Activated T-cell treated with anti-CD3 and anti-CD28 coated beads for 4 hours (primary cell): ENCODE measurements at places on chromosomes 6 and 20.

DNA sequence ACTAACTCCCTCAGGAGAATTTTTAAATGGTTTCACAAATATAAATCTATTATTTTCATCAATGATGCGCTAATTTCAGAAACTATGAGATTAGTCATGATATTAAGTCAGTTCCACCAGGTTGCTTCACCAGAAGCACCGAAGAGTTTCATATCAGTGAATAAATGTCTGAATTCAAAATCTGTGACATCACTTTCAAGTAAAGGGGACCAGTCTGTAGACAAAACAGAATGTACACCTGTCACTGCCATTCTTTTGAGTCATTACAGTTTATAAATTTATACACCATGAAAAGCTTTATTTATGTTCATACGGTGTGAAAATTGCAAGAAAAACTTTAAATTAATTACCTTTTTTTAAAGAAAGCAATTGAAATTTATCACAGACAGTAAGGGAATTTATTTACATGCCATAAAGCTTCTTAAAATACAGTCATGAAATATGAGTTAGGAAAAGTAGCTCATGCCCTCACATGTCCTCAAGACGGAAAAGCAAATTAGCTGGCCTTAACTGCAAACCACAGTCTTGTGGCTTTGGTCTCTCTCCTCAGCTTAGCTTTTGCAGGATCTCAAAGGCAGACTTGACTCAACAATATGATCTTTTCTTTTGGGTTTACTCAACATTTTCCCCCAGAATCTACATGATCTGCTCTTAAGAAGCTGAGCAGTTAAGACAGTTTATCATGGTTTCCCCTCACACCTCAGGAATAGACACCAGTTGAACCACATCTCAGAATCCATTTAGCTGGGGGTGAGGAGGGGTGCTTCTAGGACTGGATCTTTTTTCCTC is 177.7 kb upstream of the MCHR2 start:
- DNase-seq = no peak

DNA sequence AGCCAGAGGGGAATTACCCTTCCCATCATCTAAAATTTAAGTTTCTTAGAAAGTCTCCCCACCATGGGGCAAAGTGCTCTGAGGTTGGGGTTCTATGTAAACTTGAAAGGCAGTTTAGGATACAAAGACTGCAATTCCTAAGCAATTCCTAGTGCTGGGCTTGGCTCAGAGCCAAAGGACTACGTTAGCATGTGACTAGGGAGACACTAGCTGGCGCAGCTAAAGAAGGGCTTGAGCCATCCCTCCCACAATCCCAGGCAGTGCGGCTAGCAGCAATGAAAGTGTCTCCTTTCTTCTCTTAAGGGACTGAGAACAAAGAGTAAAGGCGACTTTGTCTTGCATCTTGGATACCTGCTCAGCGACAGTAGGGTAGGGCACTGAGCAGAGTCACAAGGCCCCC is 306.6 kb upstream of the FKBP1C start:
- no peak for DNase-seq

DNA sequence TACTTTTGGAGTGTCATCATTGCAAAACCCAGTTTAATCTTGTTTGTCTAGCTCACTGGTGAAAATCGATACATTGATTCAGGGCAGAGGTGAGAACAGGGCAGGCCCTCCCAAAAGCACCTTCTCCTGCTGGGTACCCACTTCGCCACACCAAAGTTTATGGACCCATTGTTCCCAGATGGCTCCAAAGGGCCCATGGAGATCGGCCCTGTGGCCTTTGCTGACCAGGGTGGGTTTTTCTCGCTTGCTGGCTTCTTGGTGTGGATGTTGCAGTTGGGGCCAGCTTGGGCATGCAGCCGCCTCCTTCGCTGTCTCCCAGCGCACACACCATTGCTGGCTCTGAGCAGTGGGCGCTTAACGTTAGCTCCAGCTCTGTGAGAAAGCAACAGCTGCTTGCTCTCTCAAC is 178.1 kb upstream of the PDE10A start:
- no peak for DNase-seq

DNA sequence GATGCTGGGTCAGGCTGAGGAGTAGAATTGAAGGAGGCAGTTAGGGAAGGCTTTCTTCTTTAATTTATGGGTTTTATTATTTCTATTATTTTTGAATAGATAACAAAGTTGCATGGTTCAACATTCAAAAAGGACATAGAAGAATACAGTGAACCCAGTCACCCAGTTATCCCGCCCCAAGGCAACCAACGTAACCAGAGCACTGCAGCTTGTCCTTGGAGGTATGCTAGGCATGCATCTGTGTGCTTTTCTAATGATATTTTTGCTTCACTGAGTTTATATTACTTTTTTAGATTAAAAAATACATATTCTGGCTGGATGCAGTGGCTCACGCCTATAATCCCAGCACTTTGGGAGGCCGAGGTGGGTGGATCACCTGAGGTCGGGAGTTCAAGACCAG is 47.4 kb upstream of the DSN1 start:
- no peak for DNase-seq

GRCh38 chr6:134117409-134117808 is 65.0 kb upstream of the SLC2A12 start:
- no peak for DNase-seq

- DNase-seq = no peak
Observed at GRCh38 chr6:48881551-48881950, 581.5 kb downstream of the MMUT start.
